Left renal cortex interstitium (tissue), 4 donors: ENCODE measurements at places on chromosomes 7 and 10.

GRCh38 chr7:80508440-80508839 is 3.4 kb downstream of the GNAT3 start:
- DNase-seq: no peak

DNA sequence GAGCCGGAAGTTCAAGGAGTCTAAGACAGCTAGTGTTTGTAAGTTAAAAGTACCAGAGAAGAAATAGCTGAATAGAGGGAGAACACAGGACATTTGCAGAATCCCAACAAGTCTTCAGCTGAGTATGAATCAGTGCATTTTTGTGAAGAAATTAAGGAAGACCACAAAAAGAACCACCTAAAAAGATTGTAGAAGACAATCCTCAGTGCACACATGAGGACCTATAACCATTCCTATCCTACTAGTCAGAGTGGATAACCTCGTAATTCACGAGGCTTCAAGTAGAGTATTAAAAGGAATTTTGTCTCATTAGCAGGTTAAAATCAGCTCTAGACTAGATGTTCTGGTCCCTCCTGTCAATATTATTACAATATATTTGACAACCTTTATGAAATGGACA is 295.4 kb upstream of the KAT6B start:
- DNase-seq: no peak

DNA sequence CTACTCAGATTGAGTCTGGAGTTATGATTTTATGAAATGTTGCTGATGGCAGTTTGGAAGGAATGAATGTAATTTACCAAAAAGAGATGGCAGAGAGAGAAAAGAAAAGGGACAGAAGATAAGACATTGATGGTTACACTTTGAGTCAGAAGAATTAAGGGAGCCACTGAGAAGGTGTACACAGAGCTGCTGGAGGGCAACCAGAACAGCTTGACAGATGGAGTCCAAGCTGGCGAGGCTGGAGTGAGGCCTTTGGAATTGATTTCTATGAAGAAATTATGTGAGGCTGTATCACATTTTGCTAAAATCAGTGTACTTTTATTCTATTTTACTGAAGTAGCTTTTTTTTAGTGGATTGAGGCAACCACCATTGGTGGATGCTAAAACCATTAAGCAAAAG is 740.5 kb downstream of the REEP3 start:
- DNase-seq: no peak

GRCh38 chr7:111750878-111751277 is 188.6 kb upstream of the IMMP2L start:
- no peak for DNase-seq

DNA sequence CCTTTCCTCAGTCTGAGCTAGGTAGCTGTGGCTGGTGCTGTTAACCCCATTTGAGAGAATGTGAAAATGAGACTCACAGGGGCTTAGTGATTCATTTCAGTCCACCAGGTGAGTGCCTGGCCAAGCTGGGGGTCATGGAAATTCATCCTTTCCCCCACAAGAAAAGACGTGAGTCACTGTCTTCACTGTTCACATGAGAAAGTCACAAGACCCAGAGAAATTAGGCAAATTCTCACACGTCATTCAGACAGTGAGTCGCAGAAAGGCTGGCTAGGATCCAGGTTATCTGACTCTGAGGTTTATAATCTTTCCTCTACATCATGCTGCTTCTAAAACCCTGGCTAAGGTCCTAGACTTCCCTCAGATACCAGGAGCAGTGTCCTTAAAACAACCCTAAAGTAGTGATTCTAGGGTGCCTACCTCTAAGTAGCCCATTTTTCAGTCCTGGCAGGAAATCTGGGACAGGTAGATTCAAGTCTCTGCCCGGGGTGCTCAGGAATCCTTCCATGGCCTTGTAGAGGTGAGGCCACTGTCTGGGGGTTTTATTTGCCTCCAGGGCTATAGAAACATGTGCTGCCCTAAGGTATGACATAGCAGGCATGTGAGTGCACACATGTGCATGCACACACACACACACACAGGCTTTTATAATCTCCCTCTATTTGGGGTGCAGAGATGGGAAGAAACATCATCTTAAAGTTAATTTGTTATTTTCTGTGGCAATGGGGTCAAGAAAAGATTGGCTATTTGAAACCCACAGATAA is 427.9 kb upstream of the CELF2 start:
- DNase-seq: no peak

GRCh38 chr7:97580205-97580604 is 151.7 kb upstream of the TAC1 start:
- DNase-seq: no peak

DNA sequence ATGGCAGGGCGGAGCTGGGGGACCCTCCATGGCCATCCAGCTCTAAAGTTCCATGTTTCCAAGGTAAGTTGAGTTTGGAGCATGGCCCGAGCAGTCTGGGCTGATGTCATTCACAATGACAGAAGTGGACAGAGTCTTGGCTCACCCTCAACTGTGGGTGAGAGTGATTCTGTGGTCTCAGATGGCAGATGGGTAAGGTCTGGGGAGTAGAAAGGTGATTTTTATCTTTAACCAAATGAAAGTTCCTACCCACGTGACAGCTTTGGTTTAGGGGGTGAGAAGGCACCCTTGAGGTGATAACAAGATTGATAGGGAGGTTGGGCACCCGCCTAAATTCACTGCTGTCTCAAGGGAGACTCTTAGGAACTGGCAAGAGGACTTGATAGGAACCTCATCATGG is 57.6 kb upstream of the PDZD8 start:
- no peak for DNase-seq

DNA sequence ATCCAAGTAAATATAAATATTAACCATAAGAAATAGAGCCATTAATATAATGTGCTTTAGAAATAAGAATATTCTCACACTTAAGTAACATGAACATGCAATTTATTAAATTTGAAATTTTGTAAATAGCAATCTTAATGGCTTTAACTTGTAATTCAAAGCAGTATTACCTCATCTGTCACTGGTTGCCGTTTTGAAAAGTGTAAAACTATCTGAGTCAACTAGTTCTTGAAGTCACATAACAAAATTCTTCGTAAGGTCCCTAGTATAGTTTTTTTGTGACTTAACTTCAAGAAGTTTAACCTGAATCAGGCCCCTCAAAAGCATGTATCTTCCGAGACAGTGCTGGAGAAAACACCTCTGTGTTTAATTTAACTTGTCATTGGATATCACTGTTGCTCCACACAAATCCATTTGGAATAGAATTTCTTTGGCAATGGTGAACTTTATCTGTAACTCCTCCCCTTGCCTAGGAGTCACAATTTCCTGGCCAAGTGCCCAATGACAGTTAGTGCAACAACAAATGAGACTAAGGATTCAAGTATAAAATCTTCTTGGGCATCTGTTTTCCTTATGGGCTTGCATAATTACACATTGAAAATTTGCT is 47.1 kb downstream of the NT5C2 start:
- no peak for DNase-seq

GRCh38 chr10:2942938-2943337 is 124.4 kb upstream of the PFKP start:
- no peak for DNase-seq

DNA sequence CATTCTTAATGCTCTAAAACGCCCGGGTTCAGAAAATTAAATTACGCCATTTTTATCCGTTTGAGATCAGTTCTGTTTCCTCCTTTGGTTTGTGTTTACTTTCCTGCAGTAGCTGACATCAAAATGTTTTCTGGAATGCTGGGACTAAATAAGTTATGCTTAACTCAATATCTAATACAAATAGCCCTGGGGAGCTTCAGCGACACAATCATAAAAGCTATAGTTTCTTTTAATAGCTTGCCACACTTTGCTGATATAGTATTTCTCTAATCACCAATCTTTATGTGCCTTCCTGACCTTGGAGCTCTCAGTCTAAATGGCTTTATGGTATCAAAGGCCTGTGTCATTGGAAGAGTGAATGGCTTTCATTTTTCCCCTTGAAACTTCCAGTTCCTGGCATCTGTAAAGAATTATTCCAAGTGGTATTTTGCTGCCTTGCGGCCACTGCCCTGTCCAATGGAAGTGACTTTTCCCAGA is 202.7 kb downstream of the HDAC9 start:
- DNase-seq: no peak

DNA sequence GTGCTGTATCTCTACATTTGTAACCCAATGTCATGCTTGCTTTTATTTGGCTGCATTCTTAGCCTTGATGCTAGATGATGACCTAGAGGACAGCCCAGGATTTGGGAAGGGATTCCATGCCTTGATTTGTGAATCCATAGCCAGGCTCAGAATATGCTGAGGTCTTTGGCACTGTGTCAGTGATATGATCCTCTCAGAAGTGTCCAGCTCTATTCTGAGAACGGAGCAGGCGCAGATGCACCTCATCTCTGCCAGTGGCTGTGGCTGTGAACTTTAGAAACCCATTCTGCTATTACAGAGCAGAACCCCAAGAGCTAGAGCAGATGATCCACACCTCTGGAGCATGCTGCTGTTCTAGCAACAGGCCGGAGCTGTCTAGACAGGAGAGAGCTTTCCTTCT is 212.8 kb downstream of the TRIL start:
- no peak for DNase-seq

GRCh38 chr10:102457591-102458150 is 6.3 kb upstream of the C10orf95 start:
- no peak for DNase-seq

- DNase-seq: no peak
These were observed 117.6 kb upstream of the FAM204A start for GRCh38 chr10:118459642-118460193.

DNA sequence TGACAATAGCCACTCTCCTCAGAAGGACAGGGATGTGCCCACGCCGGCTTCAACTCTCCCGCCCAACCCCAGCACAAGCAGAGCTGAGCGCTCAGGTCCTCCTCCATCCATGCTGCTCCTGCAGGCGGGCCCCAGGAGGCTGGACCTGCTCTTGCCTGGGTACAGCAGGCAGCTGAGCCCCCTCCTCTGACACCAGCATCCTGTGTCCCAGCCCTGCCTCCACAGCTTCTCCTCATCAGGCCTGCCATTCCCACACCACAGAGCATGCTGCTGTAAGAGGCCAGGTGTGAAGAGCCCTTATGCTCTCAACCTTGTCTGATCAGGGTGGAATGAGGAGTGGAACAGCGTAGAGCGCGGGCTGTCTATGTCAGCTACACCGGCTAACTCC is 302.2 kb downstream of the PTPRN2 start:
- DNase-seq: no peak

DNA sequence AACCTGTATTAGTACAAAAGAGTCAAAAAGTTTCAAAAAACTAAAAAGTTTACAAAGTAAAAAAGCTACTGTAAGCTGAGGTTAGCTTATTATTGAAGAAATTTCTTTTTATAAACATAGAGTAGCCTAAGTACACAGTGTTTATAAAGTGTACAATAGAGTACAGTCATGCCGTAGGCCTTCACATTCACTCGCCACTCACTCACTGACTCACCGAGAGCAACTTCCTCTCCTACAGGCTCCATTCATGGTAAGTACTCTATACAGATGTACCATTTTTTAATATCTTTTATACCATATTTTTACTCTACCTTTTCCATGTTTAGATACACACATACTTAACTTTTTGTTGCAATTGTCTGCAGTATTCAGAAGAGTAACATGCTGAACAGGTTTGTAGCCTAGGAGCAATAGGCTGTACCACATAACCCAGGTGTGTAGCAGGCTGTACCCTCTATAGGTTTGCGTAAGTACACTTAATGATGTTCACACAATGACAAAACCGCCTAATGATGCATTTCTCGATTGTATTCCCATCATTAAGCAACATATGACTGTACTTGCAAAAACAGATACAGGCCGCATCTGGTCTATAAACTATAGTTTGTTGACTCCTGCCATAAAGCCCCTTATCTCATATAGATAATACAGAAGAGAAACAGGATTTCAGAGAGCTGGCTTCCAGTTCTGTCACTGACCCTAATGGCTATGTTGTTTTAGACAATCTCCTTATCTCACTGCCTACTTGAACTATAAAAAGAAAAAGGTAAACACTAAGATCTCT is 438.8 kb downstream of the HTR7 start:
- no peak for DNase-seq

GRCh38 chr10:525565-526315 is 163.7 kb downstream of the DIP2C start:
- no peak for DNase-seq

GRCh38 chr7:91249506-91250233 is 14.6 kb upstream of the FZD1 start:
- DNase-seq: no peak

GRCh38 chr10:76327441-76327840 is 896.0 kb downstream of the LRMDA start:
- no peak for DNase-seq
